CD4-positive, alpha-beta T cell treated with Interleukin-12 subunit alpha and Interleukin-12 subunit beta, for 1 hour (primary cell): ENCODE measurements at places on chromosomes 7 and 10.

GRCh38 chr10:2282202-2282601 lies 544.9 kb upstream of the ADARB2 start:
- DNase-seq = no peak

DNA sequence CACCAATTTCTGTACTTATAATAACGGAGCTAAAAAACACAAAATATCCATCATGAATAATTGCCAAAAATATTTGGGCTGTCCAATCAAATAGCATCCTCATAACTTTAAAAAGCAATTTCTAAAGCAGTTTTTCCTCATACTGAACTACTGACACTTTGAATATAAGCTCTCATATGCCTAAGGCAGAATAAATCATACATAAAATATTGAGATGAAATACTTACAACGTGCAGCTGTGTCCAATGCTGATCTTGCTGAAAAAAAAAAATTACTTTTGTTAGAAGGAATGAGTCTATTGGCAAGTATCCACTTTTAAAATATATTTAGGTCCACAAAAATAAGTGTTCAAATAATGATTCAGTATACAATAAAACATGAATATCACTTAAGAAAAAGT lies 24.2 kb downstream of the FAM3C start:
- no peak for DNase-seq

DNA sequence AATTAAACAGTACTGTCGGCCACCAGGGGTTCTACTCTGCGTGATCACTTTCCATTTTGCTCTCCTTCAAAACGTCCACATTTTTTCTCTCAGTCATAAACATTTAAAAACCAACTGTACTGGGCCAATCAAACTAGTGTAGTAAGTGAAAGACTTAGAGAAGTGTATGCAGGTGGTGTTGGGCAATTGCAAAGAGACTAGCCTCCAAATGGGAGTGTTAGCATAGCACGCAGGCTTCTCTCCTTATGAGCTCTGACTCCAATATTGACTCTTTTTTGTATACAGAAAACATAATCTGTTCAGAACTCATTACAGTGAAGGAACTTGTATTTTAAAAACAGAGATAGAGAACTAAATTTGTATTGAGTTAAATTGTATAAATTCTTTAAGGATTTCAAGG lies 150.6 kb downstream of the SDK1 start:
- DNase-seq = no peak

GRCh38 chr10:127986531-127987466 lies 79.9 kb downstream of the PTPRE start:
- DNase-seq = no peak

GRCh38 chr10:94225589-94225988 lies 137.2 kb downstream of the NOC3L start:
- DNase-seq = no peak

- no peak for DNase-seq
Observed at GRCh38 chr7:27423290-27423689, 180.7 kb downstream of the EVX1 start.

- DNase-seq = no peak
Observed at GRCh38 chr10:11468126-11468742, 143.2 kb downstream of the USP6NL start.

DNA sequence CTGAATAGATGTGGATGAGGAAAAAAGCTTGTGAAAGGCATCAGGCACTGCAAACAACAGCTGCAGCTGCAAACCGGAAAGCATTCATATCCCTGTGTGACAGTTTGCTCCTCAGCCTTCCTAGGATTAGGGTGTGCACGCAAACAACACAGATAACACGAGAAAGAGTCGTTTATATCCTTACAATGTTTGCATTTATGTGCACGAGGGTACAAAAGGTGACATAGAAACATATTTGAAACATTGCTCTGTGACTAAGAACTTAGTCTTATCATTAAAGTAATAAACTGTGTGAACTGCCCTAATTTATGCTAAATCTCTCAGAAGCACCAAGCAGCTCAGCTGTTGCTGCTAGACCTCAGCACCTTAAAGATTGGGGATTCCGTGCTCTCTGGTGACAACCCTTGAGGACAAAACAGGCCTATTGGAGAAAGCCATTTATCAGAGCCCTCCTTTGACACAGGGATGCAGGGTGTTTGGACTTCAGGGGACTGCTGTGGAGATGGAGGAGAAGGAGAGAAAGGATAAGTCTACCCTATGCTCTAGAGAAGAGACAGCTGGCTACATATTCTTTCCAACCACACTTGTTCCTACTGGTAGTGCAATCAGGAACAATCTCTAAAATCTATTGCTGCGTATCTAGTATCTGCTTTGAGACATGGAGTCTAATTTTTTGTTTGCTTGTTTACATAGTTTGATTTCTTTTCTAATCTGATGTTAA lies 176.2 kb downstream of the GNAT3 start:
- no peak for DNase-seq

DNA sequence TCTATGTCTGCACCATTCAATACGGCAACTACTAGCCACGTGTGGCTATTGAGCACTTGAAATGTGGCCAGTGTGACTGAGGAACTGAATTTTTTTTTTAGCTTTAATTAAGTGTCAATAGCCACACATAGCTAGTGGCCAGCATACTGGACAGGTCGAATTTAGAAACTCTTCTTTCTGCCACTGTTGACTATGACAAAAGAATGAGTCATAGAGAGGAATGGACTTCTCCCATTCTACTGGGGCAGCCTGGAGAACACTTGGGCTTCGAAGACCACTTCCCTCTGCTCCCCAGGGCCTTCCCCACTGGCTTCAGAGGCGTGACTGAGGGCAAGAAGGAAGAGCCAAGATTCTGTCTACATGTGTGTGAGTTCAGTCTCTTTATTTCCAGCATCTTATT lies 137.5 kb downstream of the SNX10 start:
- no peak for DNase-seq

DNA sequence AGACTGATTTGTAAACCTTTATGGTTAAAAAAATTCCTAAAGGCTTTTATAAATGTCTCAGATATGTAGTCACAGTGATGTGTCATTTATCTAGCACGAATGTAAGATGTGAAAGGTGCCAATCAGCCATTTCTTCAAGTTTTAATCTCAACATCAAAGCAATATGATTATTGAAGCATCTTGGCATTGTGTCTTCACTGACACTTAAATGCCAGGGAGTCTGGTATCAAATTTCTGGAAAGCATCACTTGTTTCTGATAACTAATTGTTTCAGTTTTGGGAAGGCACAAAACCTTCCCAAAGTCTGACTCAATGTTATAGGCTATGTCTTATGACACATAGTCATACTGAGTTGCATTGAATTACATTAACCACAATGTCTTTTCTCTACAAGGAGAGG lies 492.0 kb upstream of the CNTNAP2 start:
- no peak for DNase-seq

DNA sequence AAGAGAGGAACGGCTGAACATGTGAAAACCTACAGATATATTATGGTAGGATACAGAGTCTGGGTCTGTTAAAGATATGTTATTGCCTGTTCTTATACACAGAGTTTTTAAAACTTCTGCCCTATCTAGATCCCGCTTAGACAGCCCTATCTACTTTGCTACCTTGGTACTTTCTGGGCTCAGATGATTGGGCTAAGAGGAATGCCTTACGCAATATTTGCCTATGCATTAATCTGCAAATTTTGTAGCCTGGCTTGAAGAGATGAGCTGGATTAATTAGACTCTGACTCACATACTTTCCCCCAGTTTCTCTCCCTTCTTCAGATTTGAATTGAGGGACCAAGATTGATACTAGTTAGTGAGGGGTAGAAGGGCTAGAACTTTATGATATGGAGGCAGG lies 33.6 kb upstream of the A1CF start:
- DNase-seq = no peak

DNA sequence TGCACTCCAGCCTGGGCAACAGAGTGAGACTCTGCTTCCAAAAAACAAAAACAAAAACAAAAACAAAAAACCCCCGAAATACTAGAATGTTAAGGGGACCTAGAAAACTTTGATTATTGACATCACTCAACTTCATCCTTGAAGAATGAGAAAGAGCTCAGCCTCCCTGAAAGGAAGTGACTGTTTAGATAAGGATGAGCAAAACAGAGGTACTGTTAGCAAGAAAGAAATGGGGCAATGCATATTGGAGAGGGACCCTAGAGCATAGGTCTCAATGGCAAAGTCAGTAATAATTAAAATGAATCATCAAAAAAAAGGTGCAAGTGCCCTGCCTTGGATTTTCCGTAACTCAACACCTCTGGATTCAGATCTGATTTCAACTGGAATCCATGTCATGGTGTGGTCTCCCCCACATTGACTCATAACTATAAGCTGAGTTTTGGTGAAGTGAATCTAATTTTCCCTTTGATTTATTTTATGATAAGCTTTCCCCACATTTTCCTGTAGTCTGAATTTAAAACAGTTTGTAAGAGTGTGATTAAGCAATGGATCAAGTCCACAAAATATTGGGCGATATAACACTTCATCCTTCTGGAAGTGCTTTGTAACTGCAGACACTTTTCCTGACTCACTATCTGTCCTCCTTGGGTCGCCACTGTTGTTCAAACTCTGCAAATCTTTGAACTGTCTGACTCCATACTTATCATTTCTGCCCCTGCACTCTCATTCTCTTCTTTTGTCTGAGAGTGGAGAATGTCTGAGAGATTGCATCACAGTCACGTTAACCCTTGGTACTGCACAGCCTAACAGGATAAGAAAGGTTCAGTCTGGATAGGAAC lies 224.8 kb upstream of the LYZL1 start:
- DNase-seq = no peak
